ENCODE measurements at places on chromosomes 1 and 21. TPM values are rescaled to one million over a fixed set of nuclear protein-coding genes. Genes with fewer than 3 reads are reported as not detected.

Gene OR2T2
- total RNA-seq: not detected

Gene CHI3L2
- total RNA-seq: not detected

Gene KRTAP12-2
- 1.2 TPM for total RNA-seq

Gene C1orf122
- total RNA-seq: 57.3 TPM

Gene OSCP1
- total RNA-seq: 10.7 TPM

Gene FCRLA
- total RNA-seq: not detected

Gene PWP2
- 7.4 TPM for total RNA-seq

Gene LCE1A
- total RNA-seq: not detected

Gene UBL4B
- not detected for total RNA-seq

Gene HMGN2
- 660 TPM for total RNA-seq

Gene PDPN
- total RNA-seq: 40.3 TPM

Gene ST7L
- total RNA-seq: 17.7 TPM

Gene EVA1C
- not detected for total RNA-seq

Gene OLFM3
- 0.33 TPM for total RNA-seq

Gene PLEKHO1
- 43.3 TPM for total RNA-seq

Gene ARTN
- 4.4 TPM for total RNA-seq

Gene SPRR2E
- total RNA-seq: not detected

Gene TCP10L
- total RNA-seq: 0.95 TPM

Gene CD48
- 0.70 TPM for total RNA-seq

Gene FCRL6
- not detected for total RNA-seq

Gene BTBD8
- 8.1 TPM for total RNA-seq

Gene ESRRG
- total RNA-seq: 6.7 TPM

Gene OR6P1
- total RNA-seq: not detected

Gene TNN
- 0.21 TPM for total RNA-seq

Gene IFI44
- total RNA-seq: not detected

Gene INSRR
- not detected for total RNA-seq

Gene SLAMF7
- not detected for total RNA-seq

Gene TFF2
- not detected for total RNA-seq

Gene TSPAN2
- 7.1 TPM for total RNA-seq

Gene ATF3
- 151 TPM for total RNA-seq

Gene TSSK3
- total RNA-seq: 6.4 TPM

Gene SH2D1B
- total RNA-seq: not detected

Gene LHX4
- total RNA-seq: not detected

Gene KLHDC7A
- 7.2 TPM for total RNA-seq

Gene ANKRD35
- 1.4 TPM for total RNA-seq

Gene URB2
- total RNA-seq: 3.1 TPM

Gene CD164L2
- 1.8 TPM for total RNA-seq

Gene LCE1B
- not detected for total RNA-seq

Gene TMEM52
- total RNA-seq: 9.5 TPM

Gene CNR2
- not detected for total RNA-seq

Gene SH3D21
- 165 TPM for total RNA-seq

Gene SERINC2
- total RNA-seq: 35.1 TPM

Gene GALE
- total RNA-seq: 53.9 TPM

Measured in endodermal cell (in vitro differentiated cells).